ENCODE measurements at places on chromosomes 6 and 20. TPM values are rescaled to one million over a fixed set of nuclear protein-coding genes. Genes with fewer than 3 reads are reported as not detected.

GHRH gene
- 0.75 TPM for total RNA-seq

DNA sequence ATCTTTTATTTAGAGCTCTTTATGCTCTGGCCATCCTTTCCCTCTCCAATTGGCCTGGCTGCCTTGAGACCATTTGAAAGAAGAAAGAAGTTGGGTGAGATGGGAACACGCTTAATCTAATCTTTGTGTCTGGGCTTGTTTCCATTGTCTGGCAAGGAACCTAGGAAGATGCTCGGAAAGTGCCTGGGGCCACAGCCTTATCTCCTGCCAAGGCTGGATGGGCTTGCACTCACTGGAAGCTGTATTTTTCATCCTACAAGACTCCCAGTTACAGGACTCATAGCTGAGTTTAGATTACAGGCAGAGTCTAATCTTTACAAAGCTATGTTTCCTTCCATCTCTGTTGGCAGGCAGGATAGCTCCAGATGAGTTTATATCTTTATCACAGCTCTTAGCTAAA lies 33.1 kb upstream of the CDYL start:
- no peak for DNase-seq

DNA sequence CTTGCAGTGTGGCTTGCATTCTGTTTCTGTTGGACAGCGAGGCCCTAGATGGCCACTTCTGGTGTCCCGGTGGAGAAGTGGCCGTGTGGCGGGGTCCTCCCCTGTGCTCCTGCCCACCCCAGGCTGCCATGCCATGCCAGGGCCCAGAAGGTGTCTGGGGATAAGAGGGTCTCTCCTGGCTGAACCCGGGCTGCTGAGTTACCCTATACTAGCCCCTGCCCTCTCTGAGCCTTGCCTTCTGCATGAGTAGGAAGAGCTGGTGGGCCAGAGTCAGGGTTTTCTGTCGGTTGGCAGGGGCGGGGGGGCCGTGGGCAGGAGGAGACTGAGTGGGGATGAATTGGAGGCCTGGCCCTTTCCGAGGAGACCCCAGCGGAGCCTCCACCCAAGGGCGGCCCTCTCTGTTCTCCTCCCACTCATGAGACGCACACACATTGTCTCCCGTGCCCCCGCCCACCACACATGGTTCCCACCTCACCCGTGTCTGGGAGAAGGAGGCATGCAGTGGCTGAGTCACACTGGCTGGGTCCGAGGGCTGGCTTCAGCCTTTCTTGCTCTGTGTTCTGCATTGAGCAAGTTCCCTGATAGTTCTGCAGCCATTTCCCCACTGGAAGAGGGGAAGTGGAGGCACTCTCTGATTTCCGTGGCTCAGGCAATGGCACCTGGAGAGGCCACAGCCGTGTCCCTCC lies 24.6 kb downstream of the VSTM2L start:
- no peak for DNase-seq

- no peak for DNase-seq
Observed at GRCh38 chr6:26431258-26432172, 8.8 kb upstream of the BTN3A3 start.

RTN4IP1 gene
- 7.5 TPM for total RNA-seq

DNA sequence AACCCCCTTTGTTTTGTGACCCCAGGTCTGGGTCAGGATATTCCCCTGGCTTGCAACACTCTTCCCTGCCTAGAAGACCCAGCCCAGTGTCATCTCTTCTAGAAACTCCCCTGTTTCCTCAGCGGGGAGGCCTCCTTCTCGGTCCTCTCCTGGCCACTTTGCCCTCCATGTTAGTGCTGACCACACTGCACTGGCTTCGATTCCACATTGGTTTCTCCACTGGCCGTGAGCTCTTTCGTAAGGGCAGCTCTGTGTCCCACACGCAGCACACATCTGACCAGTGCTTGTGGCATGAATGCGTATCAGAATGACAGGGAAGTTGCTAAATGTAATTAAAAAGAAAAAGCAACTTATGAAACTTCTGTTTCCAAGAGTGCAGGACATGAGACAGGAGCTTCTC lies 49.4 kb upstream of the FNDC1 start:
- DNase-seq, result no peak

DNA sequence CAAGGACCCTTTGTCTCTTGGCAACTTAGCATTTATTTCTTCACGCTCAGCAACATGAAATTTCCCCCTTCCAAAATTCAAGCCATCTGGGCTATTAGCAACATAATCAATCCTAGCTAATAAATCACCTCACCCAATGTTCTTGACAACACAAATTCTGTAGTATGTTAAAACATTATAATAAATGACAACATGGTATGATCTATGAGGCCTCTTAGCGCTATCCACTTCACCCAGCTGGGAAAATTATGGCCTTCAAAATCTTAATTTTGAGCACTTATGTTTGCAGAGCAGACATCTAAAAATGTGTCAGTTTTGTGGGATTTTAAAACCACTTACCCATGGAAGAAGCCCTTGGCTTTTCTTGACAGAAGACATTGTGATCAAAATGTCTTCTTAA lies 181.9 kb downstream of the HDGFL1 start:
- DNase-seq, result no peak

SERPINB6 gene
- total RNA-seq, result 220 TPM

- DNase-seq, result no peak
Observed at GRCh38 chr6:89793586-89793985, 26.0 kb downstream of the MDN1 start.

DNA sequence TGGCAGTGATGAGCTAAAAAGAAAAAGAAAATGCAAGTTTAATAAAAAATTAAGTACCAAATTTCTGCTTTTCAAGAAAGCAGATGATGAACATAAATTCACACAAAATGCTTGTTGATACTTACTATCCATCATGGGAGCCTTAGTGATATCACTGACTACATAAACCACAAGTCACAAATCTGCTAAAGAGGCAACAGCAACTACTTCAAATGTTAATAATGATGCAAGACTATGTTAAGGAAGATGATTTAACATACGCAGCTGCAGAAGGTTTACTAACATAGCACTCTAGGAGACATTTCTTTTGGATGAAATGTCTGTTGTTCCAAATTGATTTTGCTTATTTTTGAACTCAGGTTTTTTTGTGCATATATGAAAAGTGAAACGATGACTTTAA lies 18.6 kb downstream of the FYN start:
- DNase-seq, result no peak

DNA sequence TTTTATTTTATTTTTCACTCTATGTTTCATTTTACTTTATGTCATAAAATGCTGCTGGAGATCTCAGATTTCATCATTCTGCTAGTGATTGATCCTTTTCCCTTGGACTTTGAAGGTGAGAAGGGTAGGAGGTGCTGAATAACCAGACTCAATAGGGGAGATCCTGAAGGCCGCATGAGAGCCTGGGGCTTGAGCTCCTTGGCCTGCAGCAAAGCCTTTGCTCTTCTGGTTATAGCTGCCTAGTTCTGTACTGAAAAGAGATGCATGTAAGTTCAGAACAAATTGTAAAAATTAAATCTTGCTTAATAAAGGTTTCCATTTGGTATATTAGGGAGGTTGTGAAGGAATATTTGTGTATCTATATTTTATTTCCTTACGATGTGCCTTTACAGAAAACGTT lies 430.2 kb downstream of the QKI start:
- DNase-seq, result no peak

DNA sequence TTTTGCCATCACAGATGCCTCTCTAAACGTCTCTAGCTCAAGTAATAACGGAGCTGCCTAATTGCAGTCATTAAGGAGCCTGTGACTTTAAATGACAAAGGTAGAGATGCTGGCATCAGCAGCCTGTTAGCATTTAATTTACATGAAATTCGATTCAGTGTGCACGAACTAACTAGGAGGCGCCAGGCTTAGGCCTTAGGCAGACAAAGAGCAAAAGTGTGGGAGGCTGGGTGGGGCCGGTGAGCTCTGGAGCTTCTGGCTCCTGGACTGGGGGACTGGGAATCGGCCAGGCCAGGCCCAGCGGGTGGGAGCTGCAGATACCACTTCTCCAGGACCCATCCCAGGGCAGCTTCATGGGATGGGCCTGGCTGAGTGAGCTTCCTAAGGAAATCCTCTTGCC lies 170.0 kb upstream of the AGPAT4 start:
- DNase-seq, result no peak

MEI4 gene
- 2.6 TPM for total RNA-seq

- no peak for DNase-seq
Observed at GRCh38 chr6:11341867-11342266, 109.4 kb upstream of the NEDD9 start.

- no peak for DNase-seq
Observed at GRCh38 chr6:26312096-26312463, 52.9 kb upstream of the BTN3A2 start.

GRCh38 chr20:50036703-50037102 lies 53.9 kb downstream of the SNAI1 start:
- DNase-seq, result no peak

- DNase-seq, result no peak
Observed at GRCh38 chr6:163756079-163756478, 341.6 kb downstream of the QKI start.

DNA sequence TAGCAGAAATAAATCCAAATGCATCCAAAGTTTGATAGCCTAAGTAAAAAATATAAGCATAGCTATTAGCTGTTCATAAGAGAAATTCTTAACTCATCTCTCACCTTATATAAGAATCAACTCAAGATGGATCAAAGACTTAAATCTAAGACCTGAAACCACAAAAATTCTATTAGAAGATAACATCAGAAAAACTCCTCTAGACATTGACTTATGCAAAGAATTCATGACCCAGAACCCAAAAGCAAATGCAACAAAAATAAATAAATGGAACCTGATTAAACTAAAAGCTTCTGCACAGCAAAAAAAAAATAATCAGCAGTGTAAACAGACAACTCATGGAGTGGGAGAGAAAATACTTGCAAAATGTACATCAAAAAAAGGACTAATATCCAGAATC lies 184.3 kb downstream of the TFAP2A start:
- no peak for DNase-seq

DNA sequence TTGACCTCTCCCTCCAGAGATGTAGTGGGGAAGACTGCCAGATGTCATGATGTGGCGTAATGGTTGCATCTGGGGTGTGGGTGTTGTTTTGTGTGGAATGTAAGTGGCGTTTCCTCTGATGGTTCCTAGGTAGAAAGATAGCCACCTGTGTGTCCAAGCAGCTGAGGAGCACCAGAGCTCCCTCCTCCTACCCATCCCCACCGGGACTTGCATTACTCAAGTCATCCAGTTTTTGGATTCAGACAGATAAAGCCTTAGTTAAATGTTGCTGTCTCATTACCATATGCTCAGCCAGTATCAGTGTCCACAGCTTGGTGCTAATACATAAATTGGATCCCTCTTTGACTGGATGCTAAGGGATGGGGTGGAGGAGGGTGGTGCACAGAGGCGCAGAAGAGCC lies 282.3 kb downstream of the TBC1D7 start:
- no peak for DNase-seq

DNA sequence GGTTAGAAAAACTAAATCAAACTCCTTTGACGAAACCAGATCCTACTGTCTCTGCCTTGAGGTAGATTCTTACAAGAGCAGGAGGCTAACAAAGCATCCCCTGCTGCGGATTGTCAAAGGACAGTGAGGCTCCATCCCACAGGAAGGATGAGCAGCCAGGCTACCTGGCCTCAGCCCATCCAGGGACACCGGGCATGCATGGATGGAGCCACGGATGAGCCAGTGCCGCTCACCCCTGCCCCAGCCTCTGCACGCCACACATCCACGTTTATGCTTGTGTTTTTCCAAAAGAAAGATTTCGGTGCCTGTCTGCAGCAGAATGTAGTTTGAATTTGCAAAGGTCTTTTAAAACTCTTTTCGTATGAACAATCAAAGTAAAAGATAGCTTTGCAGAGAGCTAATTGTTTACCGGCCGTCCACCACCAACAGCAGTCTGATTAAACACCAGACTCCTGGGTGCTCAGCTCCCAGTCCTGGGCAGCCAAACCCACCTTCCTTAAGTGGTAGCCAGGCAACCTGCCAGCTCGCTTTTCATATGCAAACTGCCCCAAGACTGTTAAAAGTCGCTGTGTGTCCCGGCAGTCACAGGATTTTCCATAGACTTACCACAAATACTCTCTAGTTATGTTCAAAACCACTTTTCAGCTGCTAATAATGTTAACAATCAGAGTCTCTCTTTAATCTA lies 999 bp downstream of the THBS2 start:
- DNase-seq, result no peak

DNA sequence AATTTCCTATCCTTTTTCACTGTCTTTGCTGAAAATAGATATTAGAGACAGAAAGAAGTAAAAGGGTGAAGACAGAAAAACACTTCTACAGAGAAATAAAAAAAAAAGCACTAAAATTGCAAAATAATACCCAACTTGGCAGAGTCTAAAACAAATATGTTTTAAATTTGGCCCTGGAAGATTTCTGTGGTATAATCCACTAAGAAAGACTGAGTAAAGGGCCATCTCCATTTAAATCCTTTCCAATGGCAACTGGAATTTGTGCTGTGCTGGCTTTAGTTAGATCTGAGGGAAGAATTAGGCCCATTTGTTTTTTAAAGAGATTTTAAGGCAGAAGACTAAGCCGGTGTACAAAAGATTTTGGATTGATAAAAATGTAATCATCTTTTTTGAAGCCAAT lies 321.2 kb downstream of the GJA1 start:
- DNase-seq, result no peak

PIGU gene
- 44.3 TPM for total RNA-seq

- DNase-seq, result no peak
Observed at GRCh38 chr6:160217073-160217472, 41.5 kb downstream of the SLC22A2 start.

OGFRL1 gene
- total RNA-seq, result 10.4 TPM

DNA sequence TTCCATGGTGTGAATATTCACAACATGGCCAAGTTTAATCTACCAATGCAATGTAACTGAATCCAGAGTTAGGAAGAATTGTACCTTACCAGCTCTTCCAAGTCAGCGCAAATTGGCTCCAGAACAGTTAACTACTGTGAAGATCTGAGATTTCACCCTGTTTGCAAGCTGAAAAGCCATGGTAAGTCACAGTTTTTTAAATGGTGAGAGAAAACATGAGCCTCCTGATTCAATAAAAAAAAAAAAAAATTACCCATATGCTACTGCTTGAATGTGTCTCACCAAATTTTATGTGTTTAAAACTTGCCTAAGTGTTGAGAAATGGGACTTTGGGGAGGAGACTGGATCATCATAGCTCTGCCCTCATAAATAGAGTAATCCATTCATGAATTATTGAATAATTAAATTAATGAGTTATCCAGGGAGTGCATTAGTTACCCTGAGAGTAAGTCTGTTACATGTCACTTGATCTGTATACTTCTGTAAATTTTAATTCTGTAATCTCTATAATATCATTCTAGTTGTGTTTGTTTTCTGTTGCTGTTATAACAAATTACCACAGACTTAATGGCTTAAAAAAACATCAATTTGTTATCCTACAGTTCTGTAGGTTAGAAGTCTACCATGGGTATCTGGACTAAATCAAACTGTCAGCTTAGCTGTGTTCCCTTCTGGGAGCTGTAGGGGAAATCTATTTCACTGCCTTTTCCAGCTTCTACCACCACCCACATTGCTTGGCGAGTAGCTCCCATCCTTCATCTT lies 1355.9 kb downstream of the GRIK2 start:
- DNase-seq, result no peak
